ENCODE measurements at places on chromosomes 3 and 15. TPM values are rescaled to one million over a fixed set of nuclear protein-coding genes. Genes with fewer than 3 reads are reported as not detected.

DNA sequence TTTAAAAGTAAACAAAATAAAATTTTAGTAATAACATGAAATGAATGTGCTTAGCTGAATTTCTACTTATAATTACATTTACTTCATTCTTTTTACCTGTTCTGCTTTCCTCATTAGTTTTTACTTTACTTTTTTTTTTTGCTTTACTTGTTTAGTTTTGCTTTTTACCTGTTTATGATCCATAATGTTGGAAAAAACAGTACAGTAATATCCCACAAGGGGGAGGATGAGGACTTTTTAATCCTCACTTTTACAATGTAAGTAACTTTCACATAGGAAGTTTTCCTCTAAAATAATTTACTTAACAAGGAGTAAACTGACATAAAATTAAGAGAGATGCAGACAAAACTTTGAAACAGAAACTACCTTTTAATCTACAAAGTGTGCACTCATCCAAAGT, 268.7 kb downstream of the TBC1D5 start:
- no peak for DNase-seq

DNA sequence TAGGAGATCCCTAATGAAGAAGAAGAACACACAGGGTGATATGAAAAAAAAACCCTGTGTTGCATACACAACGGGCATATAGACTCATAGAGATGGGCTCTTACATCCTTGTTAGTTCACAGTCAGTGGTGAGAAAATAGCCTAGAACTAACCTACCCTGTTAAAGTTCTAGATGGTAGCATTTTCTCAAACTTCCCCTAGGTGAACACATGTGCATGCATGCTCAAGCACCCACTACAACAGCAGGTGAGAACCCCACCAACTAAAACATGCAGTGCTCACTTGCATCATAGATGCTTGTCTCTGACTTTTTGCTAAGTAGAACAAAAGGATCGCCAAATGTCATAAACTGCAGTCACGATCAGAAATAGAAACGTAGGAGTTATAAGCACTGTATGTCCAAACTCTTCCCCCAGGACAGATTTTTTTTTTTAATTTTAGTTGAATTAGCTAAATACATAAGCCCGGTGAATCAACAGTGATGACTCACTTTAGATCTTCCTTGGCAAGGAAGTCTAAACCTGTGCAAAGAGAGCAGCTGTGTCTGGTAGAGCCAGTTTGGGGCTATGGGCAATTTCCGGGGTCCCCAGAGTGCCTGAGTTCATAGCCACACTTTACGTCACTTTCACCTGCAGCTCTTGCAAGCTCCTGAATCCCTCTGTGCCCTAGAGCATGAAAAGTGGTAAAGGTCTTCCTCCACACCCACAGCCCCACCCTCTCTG, 96.2 kb upstream of the SEMA6D start:
- no peak for DNase-seq

GRCh38 chr15:38860674-38861073, 296.1 kb upstream of the RASGRP1 start:
- DNase-seq: no peak

GRCh38 chr3:141355242-141355641, 13.1 kb upstream of the ZBTB38 start:
- DNase-seq: no peak

GRCh38 chr3:153268564-153269279, 106.7 kb downstream of the RAP2B start:
- no peak for DNase-seq

DNA sequence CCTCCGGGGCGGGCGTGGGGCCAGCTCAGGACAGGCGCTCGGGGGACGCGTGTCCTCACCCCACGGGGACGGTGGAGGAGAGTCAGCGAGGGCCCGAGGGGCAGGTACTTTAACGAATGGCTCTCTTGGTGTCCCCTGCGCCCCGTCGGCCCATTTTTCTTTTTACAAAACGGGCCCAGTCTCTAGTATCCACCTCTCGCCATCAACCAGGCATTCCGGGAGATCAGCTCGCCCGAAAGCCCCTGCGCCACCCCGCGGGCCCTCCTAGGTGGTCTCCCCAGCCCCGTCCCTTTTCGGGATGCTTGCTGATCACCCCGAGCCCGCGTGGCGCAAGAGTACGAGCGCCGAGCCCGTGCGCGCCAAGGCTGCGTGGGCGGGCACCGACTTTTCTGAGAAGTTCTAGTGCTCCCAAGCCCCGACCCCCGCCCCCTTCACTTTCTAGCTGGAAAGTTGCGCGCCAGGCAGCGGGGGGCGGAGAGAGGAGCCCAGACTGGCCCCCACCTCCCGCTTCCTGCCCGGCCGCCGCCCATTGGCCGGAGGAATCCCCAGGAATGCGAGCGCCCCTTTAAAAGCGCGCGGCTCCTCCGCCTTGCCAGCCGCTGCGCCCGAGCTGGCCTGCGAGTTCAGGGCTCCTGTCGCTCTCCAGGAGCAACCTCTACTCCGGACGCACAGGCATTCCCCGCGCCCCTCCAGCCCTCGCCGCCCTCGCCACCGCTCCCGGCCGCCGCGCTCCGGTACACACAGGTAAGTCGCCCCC, at the start of gene THBS1:
TSS of gene THBS1 (plus strand) at position 595 of the 757 bp plus-strand sequence. CDS start 779 bp downstream, outside the sequence.
- peak; percentile 90 for DNase-seq

- DNase-seq: no peak
Observed at GRCh38 chr15:85974348-85974705, 105.3 kb upstream of the AGBL1 start.

DNA sequence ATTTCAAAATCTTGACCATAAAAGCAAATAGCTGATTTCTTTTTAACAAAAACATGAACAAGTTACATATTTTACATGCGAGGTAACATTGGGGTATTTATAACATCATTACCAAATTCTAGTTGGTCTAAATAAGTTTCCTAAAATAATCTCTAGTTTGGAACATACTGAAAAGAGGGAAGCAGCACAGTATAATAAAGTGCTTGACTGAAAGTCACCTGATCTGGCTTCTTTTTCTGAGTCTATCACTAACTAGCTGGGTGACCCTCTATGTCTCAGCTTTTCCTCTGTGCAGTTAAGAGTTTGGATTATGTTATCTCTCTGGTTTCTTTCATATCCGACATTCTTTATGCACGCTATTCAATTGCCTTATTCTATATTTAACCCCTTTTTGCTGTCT, 19.8 kb upstream of the CNTN4 start:
- no peak for DNase-seq

- no peak for DNase-seq
Observed at GRCh38 chr3:77254967-77255831, 215.3 kb downstream of the ROBO2 start.

SIDT1 gene
- polyA plus RNA-seq: 3.3 TPM

LRRC2 gene
- 0.45 TPM for polyA plus RNA-seq

SERPINI2 gene
- 0.70 TPM for polyA plus RNA-seq

OXTR gene
- polyA plus RNA-seq: 1.6 TPM

Data from left lung (tissue), 14 donors.